CD8-positive, alpha-beta memory T cell (primary cell): ENCODE measurements at places on chromosomes 7 and 10. TPM values are rescaled to one million over a fixed set of nuclear protein-coding genes. Genes with fewer than 3 reads are reported as not detected.

GRCh38 chr10:6621536-6621935 lies 41.5 kb upstream of the PRKCQ start:
- no peak overlapping the region for H3K4me3 ChIP-seq
- no peaks in the 10 kb centered on the region for H3K4me1 ChIP-seq
- no peaks in the 10 kb centered on the region for H3K27me3 ChIP-seq
- no peaks in the 10 kb centered on the region for H3K36me3 ChIP-seq

- H3K4me3 ChIP-seq: no peak overlapping the region
- H3K27ac ChIP-seq: no peak overlapping the region
- no peaks in the 10 kb centered on the region for H3K4me1 ChIP-seq
These were observed 56.9 kb downstream of the IFIT5 start for GRCh38 chr10:89471110-89471809.

- DNase-seq: no peak
- no peak overlapping the region for H3K4me3 ChIP-seq
- no peaks in the 10 kb centered on the region for H3K36me3 ChIP-seq
- no peaks in the 10 kb centered on the region for H3K27me3 ChIP-seq
- no peaks in the 10 kb centered on the region for H3K4me1 ChIP-seq
These were observed 21.1 kb upstream of the EZH2 start for GRCh38 chr7:148905093-148905666.

DNA sequence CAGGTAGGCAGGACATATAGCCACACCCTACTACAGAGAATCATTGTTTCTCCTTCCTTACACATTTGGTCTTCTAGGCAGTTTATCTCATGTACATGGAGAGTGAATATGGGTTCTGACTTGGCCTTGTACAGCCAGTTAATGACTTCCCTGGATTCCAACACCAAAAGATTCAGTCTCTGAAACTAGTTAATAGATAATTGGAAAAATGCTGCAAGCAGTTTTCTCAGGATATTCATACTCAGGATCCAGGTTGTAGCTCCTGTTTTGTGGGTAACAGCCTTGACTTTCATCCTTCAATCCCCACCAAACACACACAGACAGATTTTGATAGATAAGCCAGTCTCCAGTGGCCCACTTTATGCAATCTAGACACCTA lies 690.2 kb downstream of the NRG3 start:
- H3K27me3 ChIP-seq: no peaks in the 10 kb centered on the region
- H3K36me3 ChIP-seq: no peaks in the 10 kb centered on the region
- no peak overlapping the region for H3K27ac ChIP-seq
- no peaks in the 10 kb centered on the region for H3K4me1 ChIP-seq
- no peak for DNase-seq

SLC16A12 gene
- total RNA-seq: not detected
